ENCODE measurements at places on chromosomes 5 and 9.

DNA sequence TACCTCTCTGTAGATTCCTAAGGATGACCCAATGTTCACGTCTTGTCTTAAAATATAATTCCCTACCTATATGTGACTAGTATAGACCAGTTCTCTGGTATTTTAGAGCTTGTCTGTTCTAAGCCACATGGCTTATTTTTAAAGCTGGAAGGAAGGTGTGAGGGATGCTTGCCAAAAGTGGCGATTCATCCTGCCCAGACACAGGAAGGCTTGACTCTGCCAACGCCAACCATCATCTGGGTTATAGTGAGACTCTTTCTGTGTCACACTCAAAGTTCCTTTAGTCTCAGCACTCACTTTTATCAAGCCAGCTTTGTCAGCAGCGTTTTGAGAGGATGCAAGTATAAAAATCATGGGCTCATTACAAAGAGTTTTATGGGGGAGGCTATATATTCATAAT, 500.0 kb downstream of the PTPRD start:
- no peak for DNase-seq

DNA sequence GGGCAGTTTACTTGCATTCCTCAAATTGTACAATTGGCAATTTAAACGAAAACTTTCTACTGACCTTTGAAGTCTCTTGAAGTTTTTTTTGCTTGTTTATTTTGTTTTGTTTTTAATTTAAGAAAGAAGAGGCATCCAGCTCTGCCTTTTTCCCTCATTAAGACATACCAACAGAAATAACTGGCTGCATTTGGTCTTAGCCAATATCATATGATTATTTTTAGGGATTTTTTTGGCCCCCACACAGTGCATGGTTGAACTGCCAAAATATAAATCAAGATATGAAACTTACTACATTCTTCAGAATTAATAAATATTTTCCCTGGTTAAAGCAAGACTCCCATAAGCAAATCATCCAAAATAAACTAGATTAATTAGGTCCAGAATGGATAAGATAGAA, 79.4 kb downstream of the ALDH1A1 start:
- no peak for DNase-seq

- no peak for DNase-seq
Measured at GRCh38 chr9:31490551-31491106, 893.8 kb upstream of the ACO1 start.

- DNase-seq = no peak
Measured at GRCh38 chr9:116713271-116713670, 26.2 kb downstream of the TRIM32 start.

- DNase-seq = no peak
Measured at GRCh38 chr9:30932226-30932625, 1452.2 kb upstream of the ACO1 start.

GRCh38 chr9:116276651-116277121, 123.1 kb downstream of the PAPPA start:
- DNase-seq = no peak

GRCh38 chr5:56148453-56148971, 84.6 kb downstream of the ANKRD55 start:
- no peak for DNase-seq

GRCh38 chr9:101409079-101409477, 10.4 kb downstream of the ZNF189 start:
- DNase-seq = no peak

GRCh38 chr9:83274787-83275186, 211.8 kb upstream of the RASEF start:
- DNase-seq = no peak

DNA sequence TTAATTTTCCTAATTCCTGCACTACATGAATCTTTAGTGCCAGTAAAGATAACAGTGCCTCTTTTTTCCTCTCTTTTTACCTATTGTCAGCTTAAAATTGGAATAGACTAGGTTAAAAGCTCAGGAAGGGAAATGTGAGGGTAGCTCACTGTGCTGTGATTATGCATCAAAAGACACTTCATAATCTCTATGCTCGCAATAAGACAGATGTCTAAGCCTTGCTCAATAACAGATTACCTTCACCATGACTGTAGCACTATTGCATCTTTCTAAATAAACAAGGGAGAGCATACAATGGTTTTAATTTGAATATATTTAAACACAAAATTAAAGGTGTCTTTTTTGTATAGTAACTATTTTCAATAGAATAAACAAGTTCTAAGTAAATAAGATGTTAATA, 130.1 kb downstream of the FBN2 start:
- DNase-seq = no peak

DNA sequence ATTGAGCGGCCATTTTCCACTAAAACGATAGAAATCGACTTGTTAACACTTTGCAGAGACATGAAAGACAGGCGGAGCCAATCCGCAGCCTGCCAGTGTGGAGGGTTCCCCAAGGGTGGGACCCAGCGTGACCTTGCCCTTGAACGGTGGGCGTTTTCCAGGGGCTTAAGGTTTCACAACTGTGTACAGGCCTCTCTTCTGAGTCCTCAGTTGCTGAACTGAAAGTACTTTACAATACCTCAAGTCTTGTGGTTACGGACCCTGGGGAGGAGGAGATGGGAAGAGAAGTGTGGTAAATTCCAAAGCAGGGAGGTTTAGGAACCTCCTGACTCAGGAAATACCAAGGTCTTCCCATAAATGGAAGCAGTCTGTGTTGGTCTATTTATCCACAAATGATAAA, 68.2 kb upstream of the CKMT2 start:
- DNase-seq = no peak

DNA sequence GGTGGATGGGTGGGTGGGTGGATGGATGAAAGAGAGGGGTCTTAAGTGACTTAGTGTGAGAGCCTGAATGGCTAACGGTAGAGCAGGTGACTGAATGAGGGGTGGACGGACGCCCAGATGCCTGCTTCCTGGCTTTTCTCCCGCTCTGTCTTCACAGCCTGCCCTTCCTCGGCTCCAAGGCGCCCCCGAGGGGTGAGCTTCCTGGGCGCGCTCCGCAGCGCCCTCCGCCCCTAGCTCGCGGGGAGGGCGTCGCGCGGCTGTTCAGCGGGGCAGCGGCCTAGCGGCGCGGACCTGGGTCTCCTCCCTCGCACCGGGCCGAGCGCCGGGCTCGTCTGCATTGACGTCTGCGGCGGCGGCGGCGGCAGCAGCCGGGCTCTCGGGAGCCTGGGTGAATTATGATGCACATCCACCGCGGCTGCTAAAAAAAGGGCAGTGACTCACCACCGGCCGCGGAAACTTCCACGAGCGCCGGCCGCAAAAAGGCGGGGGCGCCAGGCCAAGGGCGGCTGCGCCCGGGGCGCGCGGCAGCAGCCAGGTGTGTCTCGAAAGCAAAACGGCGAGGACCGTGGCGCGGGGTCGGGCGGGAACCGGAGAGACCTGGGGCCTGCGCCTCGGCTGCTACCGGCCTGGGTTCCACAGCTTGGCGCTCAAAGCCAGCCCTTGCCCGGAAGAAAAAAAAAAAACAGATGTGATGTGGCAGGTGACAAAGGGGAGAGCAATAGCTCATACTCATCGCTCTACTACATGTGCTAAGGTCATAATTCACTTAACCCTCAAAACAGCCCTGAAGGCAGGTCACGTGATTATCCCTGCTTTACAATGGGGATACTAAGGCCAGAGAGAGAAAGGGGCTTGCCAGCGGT, 143.0 kb upstream of the ADRA1B start:
- DNase-seq = peak; percentile 80

DNA sequence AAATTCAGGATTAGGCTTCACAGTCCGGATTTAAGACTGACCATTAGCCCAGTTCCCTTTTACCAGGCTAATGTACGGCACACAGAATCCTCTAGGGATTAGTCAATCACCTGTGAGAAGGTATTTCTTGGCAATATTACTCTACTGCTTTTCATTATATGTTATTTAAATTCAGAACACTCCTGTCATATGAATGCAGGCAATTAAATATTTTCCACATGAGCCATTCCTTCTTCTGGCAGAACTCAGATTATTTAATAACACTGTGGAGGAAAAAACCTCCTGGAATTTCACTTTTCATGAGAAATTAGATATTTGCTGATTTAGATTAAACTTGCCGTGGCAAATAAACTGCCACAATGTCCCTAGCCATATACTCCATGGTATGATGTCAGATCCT, 1357.5 kb upstream of the C9orf72 start:
- no peak for DNase-seq

- DNase-seq = no peak
Measured at GRCh38 chr9:112472996-112473395, 13.6 kb upstream of the KIAA1958 start.

DNA sequence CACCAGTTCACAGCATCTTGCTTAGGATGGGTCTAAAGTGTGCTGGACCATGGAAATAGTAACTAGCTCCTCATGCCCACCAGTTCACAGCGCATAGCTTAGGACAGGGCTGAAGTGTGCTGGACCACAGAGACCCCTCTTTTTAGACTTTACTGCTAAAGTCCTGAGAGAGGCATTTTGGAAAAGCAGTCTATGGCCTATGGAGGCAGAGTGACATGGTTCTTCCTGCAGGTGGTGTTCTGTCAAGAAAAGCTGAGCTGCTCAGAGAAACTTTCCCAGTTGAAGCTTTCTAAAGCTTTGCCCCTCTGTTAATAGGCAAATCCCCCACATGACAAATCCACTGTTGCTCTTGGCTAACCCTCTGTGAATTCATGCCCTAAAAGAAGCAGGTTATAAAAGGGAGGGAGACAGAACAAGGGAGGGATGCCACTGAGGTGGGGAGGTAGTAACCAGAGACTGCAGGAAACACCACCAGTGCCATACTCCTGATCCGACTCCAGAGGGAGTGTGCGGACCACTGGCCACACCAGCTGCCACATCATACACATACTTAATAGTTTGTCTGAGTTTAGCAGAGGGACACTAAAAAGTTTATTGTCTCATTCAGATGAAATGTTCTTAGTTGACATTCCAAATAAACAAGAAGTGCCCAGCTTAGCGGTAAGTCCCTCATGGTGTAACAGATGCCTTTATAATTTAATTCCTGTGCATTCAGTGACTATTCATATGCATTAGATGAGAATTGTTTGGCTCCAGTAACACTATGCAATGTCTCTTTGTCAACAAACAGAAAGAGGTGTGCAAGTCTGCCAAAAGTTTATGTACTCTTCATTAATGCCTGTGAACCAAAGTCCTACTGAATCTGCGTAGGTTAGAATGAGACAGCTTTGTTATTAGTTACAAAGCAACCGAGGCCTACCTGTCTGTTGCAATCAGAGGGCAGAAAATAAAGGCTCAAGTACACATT, 236.2 kb upstream of the NFIL3 start:
- peak; percentile 54 for DNase-seq

DNA sequence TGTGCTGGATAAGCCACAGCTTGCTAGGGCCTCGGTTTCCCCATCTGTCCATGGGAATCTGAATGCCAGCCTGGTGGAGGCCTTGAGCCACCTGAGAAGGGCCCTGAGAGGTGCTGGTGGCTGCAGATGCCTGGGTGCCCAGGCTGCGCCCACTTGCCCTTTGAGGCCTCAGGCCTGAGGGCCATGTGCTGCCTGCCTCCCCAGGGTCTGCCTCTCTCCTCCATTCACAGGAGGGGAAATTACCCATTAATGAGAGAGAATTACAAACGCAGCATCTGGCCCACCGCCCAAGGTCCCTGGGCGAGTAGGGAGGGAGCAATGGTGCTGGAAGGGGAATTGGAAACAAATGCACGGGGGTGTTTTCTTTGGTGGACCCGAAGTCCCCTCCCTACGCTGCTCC, 59.6 kb downstream of the BARX1 start:
- DNase-seq = no peak

DNA sequence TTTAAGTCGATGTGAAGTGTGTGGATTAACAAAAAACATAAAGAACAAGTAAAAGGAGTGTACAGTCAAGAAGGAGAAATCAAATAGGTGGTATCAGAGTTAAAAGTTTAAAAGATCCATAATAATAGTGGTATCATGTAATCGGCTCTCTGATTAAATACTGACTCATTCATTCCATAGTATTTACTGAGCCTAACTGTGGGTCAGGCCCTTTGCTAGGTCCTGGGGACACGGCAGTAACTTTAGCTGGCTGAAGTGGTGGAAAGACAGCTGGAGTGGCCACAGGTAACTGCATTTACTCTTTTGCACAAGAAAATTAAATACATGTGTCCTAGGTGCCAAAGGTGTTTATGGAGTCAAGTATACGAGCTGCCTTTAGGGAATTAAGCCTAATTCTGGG, 124.0 kb downstream of the GNAQ start:
- DNase-seq = no peak

GRCh38 chr5:153489611-153490010, 859 bp upstream of the GRIA1 start:
- DNase-seq = peak; percentile 37

- no peak for DNase-seq
Measured at GRCh38 chr9:7984692-7985091, 185.1 kb upstream of the DMAC1 start.

DNA sequence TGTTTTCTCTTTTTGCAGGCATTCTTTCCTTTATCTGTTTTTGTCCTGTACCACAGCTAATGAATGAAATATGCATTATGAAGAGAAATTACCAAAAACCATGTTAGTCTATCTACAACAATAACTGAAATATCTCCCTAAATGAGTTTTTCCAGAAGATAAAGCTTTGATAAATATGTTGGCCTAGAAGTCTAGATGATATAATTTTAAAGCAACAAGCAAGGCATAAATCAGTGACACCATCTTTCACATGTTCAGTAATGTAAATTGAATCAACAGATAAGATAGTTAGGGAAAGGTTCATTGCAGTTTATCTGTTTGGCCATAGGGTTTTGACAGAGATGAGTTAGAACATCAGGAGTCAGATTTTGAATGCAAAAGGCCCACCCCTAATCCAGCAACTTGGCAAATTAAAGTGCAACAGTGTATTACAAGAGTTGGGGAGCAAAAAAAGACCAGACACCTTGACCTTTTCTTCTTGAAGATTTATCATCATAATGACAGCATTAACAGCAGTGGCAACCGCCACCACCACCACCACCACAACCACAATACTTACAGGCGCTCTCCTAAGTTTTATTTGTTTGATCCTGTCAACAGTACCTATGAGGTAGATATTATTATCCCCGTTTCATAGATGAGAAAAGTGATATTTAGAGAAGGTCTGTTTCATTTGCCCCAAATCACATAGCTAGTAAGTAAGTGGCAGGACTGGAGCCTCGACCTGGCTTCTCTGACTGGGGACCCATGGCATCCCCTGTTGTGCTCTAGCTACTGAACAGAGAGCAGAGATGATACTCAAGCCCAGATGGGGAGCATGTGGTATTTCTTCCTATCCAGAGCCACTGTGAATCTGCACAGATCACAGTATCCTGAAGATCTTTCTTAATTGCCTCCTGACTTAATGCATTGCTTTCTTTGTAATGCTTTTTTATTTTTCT, 122.8 kb upstream of the DHFR start:
- no peak for DNase-seq

GRCh38 chr5:17828681-17829080, 194.4 kb downstream of the TAF11L14 start:
- DNase-seq = no peak

GRCh38 chr9:134291452-134291881, 34.8 kb upstream of the RXRA start:
- no peak for DNase-seq

DNA sequence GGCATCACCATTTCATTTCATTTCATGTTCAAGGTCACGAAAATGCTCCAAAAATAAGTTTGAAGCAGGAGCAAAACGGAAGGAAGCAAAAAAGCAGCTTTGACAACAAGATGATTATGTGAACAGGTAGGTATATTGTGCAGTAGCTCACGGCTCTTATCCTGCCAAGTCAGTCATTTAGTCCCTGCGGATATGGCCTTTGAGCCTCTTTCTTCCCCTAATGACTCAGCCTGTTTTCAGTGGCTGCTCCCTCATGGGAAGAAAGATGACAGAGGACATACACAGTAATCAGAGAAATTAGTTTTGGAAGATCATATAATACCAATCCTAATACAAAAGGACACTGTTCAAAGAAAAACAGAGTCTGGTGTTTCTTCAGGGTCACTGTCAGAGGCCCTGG, 155.8 kb upstream of the GRAMD2B start:
- no peak for DNase-seq

GRCh38 chr9:91746904-91747303, 203.1 kb downstream of the ROR2 start:
- DNase-seq = no peak

Data from eye (tissue), 1 donor.